ENCODE measurements at places on chromosomes 4 and X.
A peak's percentile ranks its signal among the peaks of the same experiment; 100 is the strongest.

GRCh38 chr4:120749445-120750151 lies 172.9 kb downstream of the PRDM5 start:
- DNase-seq, result no peak

DNA sequence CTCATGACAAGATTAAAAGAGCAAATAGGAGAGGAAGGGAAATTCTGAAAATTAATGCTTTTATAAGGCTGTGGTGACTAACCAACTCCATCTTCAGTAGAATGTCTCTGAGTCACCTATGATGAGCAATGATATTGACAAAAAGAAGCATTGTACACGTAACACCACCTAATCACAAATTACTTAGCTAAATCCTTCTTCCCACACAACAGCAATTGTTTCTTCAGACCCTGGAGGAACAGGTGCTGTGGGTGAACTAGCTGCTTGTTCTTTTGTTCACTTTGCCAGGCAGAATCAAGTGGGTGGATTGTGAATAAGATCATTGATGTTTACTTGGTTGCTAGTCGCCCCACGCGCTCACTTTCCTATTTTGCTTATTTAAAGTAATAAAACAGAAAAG lies 315.5 kb downstream of the CAMK2D start:
- DNase-seq, result peak; percentile 92

GRCh38 chr4:61772126-61772525 lies 572.0 kb downstream of the ADGRL3 start:
- peak; percentile 21 for DNase-seq

- no peak for DNase-seq
These were observed 37.7 kb upstream of the UGT2B7 start for GRCh38 chr4:69058410-69059059.

GRCh38 chr4:65893271-65893670 lies 223.0 kb upstream of the EPHA5 start:
- no peak for DNase-seq

GRCh38 chr4:36208893-36209473 lies 35.3 kb downstream of the ARAP2 start:
- no peak for DNase-seq

DNA sequence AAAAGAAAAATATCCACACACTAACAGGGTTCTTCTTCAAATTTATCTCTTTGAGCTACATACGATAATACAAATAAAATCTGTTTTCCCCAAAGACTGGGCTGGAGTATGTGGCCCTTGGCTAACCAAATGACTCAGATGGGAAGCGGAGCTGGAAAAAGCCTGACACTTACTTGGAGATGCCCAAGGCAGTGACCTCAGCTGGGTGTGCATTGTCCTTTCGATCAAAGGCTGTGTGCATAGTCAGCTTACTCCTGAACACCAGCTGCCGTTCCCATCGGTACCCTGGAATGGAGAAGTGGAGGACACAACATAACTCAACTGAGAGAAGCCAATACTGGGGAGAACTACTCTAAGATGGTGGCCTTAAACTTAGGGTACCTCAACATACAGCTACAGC lies 95.1 kb downstream of the CDS1 start:
- DNase-seq, result no peak

DNA sequence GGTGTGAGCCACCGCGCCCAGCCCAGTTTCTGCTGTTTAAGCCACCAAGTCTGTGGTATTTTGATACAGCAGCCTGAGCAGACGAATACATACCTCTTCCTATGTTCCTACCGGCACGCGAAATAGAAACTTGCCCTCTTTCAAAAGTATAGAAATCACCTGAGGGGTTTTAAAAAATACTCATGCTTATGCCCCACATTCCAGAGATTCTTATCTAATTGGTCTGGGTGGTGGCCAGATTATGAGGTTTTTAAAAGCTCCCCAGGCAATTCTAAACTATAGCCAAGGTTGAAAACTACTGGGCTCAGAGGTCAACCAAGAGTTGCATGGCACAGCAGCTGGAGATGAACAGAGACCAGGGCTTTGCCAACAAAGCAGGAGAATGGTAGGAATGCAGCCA lies 24.9 kb upstream of the HUWE1 start:
- DNase-seq, result peak; percentile 26

- peak; percentile 3 for DNase-seq
These were observed 36.0 kb upstream of the SMARCAD1 start for GRCh38 chr4:94171616-94172015.

GRCh38 chrX:149984411-149984810 lies 46.1 kb upstream of the EOLA2 start:
- DNase-seq, result no peak

GRCh38 chr4:27568952-27569319 lies 708.3 kb downstream of the STIM2 start:
- no peak for DNase-seq

DNA sequence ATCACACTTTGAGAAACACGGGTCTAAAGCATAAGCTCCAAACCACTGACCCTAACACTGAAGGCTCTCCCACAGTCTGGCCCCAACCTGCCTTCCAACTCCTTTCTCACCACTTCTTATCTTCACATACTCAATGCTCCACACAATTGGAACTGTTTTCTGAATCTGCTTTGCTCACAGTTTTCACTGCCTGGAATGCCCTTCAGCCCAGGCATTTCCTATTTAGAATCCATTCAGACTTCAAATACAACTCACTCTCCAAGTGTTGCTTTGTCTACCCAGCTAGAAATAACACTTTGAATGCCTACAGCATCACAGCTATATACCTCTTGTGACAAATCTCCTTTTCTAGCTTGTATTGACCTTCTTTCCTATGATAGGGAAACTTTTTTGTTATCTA lies 10.2 kb downstream of the OTUD4 start:
- no peak for DNase-seq

DNA sequence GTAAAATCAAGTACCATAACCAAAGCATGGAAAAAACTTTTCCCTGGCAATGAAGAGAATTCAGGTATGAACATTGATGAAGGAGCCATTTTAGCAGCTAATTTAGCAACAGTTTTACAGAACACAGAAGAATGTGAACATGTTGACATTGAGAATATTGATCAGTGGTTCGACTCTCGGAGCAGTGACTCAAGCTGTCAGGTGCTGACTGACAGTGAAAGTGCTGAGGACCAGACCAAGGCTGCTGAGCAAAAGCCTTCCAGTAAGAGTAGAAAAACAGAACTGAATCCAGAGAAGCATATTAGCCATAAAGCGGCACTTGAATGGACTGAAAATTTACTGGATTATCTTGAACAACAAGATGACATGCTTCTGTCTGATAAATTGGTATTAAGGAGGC lies 2.8 kb downstream of the TIGD2 start:
- DNase-seq, result no peak

DNA sequence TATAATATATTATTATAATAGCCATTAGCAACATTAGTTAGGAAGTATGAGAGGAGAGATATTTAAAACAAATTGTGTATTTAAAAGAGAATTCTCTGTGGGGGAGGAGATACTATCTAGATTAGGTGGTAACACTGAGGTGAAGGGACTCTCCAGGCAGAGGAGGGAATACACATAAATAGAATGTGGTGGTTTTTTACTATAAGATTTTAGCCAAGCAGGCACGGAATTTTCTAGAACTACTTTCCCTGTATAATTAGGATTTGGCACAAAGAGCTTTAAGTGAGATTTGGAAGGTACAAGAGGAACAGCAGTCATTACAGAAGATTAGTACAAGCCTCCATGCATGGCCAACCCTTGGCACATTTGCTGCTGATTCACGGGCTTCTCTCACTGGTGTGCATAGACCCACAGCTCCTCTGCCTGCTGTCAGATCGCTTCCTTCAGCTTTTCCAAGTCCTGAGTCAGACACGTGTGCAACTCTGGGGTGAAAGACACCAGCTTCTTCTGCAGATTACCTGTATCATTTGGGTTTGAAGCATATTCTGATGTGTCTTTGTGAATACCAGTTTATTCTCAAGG lies 685.5 kb downstream of the KCTD8 start:
- peak; percentile 34 for DNase-seq

- DNase-seq, result peak; percentile 54
These were observed 139.2 kb upstream of the ANK2 start for GRCh38 chr4:112910109-112910736.

DNA sequence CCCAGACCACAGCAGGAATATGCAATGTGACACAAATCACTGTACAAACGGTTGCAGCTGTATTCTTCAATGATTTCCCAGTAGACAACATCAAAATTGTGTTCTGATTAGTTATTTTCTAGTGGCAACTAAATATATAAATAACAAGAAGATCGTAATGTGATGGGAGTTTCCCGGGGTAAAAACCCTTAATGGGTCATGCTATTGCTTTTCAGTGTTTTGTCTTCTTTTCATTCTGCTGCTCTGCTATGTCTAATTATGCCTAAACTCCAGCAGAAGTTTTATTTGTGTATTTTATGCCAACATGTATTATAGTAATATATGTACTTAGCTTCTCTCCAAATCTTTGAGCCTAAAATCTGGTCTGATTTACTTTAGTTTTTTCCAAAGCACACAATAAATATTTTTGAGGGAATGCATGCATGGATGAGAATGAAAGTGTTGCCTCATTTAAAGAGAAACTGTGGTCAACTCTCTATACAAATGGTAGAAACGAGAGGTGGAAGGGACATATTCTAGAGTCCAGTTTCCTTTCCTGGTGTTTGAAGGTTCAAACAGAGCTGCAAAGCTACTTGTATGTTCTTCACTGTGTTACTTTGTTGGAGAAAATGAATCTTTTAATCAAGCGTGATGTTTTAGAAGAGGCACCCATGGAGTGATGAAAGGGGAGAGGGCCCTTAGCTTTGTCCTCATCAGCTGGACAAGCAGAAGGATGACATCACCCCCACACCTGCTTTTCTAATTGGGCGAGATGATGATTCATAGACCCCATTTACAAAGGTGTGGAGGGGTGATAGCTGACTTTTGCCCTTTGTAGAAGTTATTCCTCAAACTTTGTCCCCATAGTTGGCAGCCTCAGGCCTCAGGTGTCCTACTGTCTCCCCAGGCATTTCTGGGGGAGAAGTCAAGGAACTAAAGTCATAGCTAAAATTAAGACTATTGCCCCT lies 129.7 kb downstream of the FRAS1 start:
- no peak for DNase-seq

- DNase-seq, result no peak
These were observed 2135.9 kb downstream of the ARAP2 start for GRCh38 chr4:34108391-34108790.

DNA sequence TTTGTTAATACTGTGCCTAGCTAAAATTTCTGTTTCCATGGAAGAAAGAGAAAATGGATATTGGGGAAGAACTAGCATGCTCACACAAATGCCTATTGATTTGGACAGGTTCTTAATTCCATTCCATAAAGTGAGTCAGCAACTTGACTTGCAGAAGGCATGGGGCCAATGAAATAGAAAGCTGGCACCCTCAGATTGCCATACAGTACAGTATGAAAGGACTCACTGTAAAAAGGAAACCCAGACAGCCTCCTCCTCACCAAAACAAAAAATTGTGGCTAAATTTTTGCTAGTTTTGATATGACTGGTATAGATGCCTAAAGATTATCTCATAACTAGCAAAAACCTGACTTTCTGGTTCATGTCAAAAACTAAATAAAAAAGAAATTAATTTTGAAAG lies 11.2 kb upstream of the TAB3 start:
- DNase-seq, result peak; percentile 23

DNA sequence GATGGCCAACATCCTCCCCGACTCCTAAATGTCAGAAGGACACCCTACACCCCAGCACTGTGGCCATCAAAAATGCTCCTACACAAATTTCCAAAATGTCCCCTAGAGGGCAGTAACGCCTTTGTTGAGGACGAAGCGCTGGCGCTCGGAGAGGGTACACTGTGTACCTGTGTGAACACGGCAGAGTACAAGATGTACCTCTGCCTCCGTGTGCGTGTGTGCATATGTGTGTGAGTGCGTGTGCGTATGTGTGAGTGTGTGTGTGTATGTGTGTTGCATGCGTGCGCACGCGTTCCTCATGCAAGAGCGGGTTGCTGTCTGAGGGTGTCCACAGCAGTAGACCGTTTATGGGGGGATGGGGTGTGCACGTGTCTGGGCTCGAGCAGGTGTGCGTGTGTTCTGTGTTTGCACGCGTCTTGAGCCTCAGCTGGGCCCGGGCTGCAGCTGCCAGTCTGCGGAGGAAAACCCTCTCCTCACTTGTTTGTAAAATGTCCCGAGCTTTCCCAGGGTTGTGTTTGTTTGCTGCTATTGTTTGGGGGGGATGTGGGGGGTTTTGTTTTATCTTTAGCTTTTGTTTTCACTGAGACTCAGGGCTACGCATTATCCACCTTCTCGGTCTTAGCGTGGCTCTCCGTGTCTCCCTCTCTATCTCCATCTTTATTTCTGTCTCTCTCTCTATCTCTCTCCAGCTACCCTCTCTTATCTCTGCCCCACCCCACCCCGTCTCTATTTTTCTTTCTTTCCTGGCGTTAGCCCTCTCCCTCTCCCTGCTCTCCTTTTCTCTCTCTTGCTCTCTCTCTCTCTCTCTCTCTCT lies 10.4 kb upstream of the TSPYL2 start:
- DNase-seq, result peak; percentile 86

DNA sequence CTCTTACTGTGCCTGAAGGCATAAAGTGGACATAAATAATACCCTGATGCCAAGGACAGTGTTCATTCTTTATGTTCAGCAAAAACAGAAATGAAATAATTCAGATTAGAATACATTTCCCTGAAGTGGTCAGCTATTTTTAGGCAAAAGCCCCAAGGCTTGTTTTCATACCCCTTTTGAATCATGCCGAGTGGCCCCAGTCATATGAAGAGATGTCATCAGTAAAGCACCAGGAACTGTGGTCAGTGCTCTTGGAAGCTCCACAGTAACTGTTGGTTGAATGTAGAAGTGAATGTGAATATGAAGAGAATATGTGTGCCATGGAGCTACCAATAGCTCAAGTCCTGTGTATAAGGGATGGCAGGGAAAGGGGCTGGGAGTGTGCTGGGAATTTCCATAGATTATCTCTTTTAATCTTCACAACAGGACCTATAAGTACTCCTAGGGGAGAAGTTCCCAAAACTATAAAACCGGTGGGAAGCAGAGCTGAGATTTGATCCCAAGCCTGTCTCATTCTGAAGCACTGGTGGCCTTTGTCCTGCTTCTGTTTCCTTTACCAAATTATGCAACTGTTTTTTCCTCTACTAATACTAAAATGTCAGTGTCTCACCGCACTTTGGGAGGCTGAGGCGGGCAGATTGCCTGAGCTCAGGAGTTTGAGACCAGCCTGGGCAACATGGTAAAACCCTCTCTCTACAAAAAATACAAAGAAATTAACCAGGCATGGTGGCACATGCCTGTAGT lies 52.6 kb downstream of the FNIP2 start:
- DNase-seq, result no peak

- peak; percentile 24 for DNase-seq
These were observed 212.5 kb downstream of the PRDM5 start for GRCh38 chr4:120709991-120710390.

DNA sequence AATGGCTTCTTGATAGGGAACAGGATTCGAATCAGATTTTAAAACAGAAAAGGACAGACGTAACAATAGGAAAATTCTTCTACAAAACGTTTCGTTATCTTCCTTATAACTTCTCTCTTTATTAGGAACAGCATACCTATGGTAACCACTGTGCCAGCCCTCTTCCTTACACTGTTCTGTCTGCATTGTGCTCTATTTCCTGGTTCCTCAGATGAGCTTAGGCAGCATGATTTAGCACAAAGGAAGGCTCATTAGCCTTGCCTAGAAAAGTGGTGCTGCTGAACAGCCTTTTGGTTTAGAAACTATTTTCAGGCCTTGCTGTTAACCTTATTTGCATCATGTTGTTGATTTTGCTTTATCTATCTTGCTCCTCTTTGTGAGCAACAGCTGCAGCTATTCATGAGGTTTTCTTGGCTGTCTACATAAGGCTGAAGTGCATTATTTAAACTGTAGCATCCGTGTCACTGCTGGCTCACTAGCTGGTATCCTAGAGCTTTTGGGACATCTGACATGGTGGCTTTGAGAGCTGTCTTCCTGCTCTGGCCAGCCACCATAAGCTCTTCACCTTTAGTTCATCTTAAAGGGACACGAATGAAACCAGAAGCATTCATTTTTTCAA lies 69.9 kb upstream of the NRK start:
- no peak for DNase-seq

GRCh38 chr4:113921089-113921794 lies 58.2 kb downstream of the ARSJ start:
- no peak for DNase-seq

All from MCF 10A (cell line).